ENCODE measurements at places on chromosomes 1 and 21.

GRCh38 chr1:54254055-54254454, 54.1 kb downstream of the MRPL37 start:
- DNase-seq: peak; percentile 64

GRCh38 chr1:183841550-183841949, 36.6 kb downstream of the RGL1 start:
- DNase-seq: no peak

DNA sequence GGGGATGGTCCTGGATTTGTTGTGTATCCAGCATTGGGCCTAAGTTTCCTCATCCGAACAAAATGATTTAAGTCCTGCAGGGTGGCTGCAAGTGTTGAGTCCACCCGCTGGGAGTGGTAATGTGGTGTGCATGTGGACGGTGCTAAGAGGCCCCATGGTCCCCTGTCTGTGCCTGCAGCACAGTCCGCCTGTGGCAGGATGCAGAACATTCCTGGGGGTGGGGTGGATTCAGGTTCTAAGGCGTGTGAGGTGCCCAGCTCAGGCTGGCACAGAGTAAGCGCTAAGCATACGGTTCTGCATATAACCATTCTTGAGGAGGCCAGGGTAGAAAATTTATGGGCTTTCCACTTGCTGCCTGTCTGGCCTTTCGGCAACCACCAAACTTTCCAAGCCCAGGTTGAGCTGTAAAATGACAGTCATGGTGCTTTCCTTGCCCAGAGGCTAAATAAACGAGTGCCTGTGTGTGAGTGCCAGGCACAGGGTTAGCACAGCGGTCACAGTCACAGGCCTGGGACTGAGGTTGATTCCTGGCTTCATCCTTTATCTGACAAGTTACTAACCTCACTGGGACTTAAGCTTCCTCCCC, 30.7 kb downstream of the SLC2A1 start:
- DNase-seq: no peak

DNA sequence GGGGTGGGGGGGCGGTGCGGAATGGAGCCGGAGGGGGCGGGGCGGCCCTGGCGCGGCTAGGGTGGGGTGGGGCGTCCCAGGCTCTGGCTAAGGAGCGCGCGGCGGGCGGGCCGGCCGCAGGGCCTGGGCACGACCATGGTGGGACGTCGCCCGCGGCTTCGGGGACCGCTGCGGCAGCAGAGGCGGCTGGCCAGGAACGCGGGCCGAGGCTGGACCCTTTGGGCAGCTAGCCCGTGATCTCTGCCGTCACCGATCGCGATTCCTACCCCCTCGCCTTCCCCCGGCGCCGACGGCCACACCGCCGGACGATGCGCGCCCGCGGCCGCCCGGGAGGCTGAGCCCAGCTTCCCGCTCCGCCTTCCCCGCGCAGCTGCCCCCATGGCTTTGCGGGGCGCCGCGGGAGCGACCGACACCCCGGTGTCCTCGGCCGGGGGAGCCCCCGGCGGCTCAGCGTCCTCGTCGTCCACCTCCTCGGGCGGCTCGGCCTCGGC, at the start of gene MAP3K21:
Gene MAP3K21, plus strand, starts transcription at position 74 of the 491 bp plus-strand sequence. Its CDS starts 305 bp downstream, at position 379.
- DNase-seq: peak; percentile 70

DNA sequence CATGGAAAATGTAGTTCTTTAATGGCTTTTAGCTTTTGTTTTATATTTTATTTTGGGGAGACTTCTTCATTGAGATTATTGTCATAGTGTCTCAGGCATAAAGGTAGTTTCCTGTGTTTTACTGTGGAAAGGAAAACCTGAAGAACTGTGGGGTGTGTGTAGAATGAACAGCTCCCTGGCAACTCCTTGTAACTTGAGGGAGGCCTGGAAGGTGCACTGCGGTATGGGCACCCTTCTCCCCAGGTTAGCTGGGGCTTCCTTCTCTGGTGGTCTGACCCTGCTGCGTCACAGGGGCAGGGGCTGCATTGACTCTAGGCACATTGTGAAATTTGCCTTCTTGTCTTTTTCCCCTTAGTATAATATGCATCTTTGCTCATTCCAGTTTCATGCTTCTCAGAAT, 1.7 kb downstream of the ATP1B1 start:
- DNase-seq: no peak

DNA sequence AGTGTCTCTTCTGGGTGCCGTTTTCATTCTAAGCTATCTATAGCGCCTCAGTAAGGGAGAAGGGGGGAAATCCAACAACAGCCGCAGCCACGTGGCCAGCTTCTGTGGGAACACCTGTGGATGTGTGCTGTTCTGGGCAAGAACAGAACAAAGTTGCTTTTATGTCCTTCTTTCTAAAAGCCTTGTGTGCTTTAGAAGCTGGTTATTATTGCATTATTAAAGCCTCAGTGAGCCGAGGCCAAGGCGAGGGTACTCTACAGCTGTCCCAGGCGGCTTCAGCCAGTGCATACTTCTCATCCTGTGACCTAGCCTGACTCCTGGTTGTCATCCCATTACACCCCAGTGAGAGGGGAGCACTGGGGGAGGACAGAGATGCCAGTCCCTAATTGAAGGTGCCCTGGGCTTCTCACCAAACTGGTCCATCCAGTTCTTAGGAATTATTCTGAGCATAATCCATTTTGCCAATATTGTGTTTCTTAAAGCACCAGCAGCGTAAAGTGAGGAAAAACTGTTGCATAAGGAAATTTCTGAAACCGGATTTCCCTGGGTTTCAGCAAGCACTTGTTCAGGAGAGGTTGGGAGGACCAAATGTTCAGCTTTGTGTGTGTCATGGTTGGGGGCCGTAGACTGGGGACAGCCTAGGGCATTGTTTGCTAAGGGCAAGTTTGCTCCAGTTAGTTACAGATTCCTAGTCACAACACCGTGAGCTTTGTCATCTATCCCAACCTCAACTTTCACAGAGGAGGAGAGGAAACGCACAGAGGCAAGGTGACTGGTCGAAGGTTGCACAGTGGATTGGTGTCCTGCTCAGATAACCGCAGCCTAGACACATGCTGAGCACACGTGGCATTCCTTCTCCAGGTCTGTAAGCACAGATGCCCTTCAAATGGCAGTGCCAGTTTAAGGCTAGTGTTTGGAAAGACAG, 61.0 kb upstream of the ATP1A1 start:
- DNase-seq: peak; percentile 86

GRCh38 chr1:157431751-157432150, 120.6 kb downstream of the FCRL5 start:
- DNase-seq: no peak

- DNase-seq: no peak
Observed at GRCh38 chr1:197464044-197464443, 196.0 kb downstream of the CRB1 start.

DNA sequence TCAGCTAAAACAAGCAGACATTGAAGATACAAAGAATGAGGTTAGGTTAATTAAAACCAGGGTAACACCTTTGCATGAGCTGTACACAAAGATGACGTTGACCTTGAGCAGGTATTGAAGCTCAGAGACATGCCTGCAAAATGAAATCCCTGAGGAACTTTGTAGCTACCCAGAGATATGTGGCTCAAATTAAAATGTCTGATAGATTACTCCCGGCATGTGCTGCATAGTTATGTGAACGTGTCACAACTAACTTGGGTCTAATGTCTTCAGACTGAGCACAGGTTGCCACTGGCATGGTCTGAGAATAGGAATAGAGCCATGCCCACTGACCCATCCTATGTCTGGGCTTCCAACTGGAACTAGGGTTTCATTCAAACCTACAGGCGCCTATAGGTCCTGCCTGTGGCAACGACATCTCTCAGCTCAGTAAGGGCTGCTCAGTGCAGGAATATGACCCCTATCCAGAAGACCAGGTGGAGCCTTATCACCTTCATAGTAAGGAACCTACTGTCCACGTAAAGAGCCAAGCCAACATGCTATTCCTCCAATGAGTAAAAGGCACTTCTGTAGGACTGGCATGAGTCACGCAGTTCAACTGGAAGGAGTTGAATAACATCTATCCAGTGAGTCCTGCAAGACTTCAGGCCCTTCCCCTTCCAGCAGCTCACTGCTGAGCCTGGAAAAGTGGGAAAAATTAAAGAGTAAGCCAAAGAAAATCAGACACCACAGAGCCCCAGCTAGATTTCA, 60.7 kb downstream of the PRKAB2 start:
- DNase-seq: no peak

All from NCI-H1417 (cell line).